ENCODE measurements at places on chromosomes 7 and 10.
A peak's percentile ranks its signal among the peaks of the same experiment; 100 is the strongest.

GRCh38 chr10:26697922-26698608 is 564 bp downstream of the PDSS1 start:
- DNase-seq, result peak; percentile 2

- DNase-seq, result no peak
Observed at GRCh38 chr10:43594944-43595589, 11.2 kb upstream of the ZNF485 start.

DNA sequence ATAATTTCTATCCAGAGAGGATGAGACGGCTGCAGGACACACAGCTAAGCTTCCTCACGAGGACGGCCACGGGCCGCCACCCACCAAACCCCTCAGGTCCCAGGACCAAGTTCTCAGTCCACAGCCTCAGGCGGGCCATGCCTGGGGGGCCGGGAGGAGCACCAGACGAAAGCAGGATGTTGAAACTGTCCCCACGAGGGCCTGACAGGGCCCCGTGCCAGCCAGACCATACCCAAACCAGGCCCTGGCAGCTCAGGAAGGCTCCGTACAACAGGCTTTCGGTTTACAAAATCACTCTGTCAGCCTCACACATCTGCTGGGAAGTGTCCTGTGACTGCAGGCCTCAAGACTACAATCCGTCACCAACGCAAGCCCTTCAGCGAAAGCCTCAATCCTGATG is 14.5 kb downstream of the TUBGCP2 start:
- no peak for DNase-seq

GRCh38 chr7:73758581-73759138 is 11.4 kb downstream of the CLDN3 start:
- no peak for DNase-seq

- DNase-seq, result no peak
Observed at GRCh38 chr7:155449869-155450557, 7.9 kb upstream of the EN2 start.

GRCh38 chr7:139748373-139748765 is 29.4 kb downstream of the HIPK2 start:
- DNase-seq, result no peak

DNA sequence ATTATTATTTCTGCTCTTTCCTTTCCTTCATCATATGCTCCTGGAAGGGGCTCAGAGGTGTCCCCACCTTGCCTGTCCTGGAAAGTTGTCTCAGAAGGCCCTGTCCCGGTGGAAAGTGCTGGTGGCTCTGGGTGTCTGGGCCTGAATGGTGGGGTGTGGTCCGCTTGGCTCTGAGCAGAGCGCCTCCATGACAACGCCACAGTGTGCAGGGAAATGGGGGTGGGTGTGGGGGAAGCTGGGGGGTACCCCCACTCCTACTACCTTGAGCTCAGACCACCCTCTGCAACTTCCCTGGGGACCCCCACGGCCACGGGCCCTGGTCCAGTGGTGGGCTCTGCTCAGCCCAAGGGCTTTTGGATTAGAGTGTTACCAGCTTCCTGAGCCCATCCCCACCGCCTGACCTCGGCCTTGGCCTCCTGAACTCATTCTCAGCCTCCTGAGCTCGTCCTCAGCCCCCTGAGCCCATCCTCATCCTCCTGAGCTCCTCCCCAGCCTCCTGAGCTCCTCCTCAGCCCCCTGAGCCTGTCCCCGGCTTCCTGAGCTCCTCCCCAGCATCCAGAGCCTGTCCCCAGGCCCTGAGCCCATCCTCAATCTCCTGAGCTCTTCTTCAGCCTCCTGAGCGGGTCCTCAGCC is 106.4 kb upstream of the FAM20C start:
- DNase-seq, result no peak

GRCh38 chr7:143188994-143189393 is 5.8 kb downstream of the TAS2R39 start:
- no peak for DNase-seq

DNA sequence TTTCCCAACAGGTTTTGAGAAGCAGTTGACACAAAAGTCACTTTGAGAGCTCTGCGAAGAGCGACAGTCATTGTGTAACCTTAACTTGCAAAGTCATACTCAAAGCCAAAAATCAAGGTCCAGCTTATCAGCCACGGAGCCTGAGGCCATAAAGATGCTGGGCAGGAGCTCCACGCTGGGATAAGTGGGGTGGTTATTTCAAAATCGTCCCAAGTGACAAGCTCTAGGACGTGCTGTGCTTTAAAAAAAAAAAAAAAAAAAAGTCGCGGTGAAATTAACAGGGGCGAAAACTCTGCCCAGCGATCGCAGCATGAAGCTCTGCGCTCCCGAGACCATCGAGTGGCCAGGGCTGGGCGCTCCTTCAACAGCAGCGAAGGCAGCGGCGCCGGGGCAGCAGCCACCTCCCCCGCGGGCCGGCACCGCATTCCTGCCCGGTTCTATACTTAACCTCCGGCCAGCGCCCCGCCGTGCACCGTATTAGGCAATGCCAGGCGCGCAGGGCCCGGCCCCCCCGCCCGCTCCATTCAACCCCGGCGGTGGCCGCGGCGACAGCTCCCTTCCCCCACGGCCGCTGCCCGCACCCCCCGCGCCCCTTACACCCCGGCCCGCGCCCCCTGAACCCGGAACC is 657 bp downstream of the HACD1 start:
- peak; percentile 0 for DNase-seq
